HuH-7 (cell line): ENCODE measurements at places on chromosomes 11 and 22.

DNA sequence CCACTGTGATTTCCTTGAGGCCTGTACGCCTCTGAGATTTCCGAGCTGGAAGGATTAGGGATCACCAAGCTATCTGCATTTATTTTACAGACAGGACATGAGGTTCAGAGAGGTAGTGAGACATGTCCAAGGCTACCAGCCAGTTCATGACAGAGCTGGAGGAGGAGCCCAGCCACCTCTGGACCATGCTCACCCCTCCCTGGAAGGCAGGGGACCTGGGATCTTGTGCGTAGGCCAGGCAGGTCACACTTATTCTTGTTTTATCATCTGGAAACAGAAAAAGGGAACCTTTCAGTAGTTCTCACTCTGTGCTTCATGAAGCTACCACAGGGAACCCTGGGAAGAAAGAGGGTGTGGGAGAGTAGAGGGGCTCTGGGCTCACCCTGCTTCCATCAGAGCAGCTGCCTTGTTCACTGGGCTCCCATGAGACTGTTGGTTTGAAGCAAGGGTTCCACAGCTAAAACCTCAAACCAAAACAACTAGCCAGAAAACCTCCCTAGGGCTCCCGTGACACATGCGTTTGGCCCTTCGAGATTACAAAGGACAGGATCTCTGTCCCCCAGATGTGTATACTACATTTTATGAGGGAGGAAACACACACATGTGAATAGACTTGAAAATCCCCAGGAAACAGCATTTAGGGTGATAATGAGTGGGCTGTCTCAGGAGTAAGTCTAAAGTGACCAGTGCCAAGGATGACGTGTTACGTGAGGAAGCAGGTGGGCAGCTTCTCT lies 106.4 kb downstream of the DSCAML1 start:
- no peak for DNase-seq

- DNase-seq, result no peak
Measured at GRCh38 chr11:82909015-82909640, 7.6 kb downstream of the DDIAS start.

DNA sequence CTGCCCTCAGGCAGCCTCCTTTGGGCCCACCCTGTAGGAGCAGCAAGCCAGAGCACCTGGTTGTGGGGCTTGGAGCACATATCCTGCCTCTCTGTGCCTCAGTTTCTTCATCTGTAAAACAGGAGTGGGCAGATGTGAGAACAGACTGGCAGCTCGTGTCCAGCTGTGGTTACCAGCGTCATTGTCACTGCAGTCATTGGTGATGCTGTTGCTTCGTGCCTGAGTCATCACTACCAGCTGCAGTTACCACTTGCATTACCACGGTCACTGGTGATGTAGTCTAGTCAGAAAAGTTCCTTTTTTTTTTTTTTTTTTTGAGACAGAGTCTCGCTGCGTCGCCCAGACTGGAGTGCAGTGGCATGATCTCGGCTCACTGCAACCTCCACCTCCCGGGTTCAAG lies 20.4 kb downstream of the RSPH14 start:
- no peak for DNase-seq

DNA sequence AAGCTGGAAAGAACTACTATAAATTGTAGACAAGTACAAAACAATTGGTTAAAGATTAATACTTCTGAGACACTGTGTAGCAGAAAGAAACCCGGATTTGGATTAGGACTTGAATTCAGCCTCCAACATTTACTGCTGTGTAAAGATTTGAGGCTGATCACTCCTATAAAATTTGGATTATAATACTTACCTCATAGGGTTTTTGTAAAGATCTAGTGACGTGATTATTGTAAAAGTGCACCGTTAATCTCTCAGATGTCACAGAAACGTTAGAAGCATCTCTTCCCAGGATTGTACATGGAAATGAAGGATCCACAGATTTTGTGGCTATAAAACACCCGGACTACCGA lies 323 bp upstream of the HIKESHI start:
- no peak for DNase-seq

DNA sequence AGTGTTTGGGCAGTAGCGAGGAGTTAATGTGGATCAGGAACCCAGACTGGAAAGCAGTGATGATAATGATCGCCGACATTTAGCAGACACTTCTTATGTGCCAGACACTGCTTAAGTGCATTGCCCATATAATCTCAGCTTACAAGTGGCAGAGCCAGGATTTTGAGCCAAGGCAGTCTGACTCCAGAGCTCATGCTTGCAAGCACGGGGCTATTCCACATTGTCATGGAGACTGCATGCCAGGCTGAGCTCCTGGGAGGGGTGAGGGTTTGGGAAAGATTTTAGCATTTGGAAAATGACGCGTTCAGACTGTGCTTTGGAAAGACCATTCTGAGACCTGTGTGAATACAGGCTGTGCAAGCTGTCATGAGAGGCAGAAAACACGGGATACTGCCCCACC lies 302.7 kb downstream of the DDX10 start:
- no peak for DNase-seq

GRCh38 chr22:30025221-30025620 lies 55.0 kb upstream of the HORMAD2 start:
- DNase-seq, result no peak

- no peak for DNase-seq
Measured at GRCh38 chr11:85582111-85582510, 45.0 kb downstream of the DLG2 start.

GRCh38 chr11:125933030-125933813 lies 12.6 kb upstream of the VSIG10L2 start:
- no peak for DNase-seq

DNA sequence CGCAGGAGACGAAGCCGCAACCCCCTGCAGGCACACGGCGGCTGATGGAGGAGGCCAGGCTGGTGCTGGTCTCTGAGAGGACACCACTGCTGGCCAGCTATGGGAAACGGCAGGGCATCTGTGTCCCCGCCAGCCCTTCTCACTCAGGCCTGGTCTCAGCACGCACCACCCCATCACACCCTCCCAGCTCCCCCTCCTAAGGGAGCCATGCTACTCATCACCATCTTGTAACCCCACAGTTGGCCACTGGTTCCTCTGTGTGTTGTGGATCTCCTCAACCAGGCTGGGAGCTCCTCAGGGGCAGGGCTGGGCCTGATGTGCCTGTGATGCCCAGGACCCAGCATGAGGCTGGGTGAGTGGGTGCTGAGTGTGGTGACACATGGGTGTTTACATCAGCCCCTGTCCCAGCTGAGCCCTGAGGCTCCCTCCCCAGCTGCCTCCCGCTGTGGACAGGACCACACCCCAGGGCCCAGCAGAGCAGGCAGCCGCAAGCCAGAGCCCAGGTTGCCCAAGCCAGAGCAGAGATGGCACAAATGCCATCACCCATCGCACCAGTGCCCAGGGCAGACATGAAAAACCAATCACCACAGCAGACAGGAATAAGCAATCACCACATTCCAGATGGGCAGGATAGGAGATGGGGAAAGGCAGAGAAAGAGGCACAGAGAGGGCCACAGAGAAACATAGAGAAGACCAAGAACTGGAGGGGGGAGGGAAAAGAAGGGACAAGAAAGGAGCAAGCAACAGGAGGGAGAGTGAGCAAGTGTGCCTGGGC lies 8.2 kb downstream of the ARVCF start:
- no peak for DNase-seq

DNA sequence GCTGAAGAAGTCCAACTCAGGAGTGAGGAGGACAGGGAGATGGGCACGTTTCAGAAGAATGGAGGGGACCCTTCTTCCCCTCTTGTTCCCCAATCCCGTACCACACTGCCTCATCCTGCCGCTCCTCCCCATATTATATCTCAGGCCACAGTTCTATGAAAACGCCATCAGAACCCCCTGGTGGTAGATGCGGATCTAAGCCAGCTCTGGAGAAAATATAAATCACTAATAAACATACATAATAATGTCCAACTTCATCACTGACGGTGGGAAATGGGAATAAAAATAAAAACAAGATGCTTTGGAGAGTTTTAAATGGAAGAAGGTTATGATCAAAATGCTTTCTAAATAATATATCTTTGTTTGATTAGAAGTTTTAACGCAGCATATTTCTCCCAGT lies 400.3 kb downstream of the CADM1 start:
- no peak for DNase-seq

GRCh38 chr11:468493-468892 lies 18.4 kb downstream of the PTDSS2 start:
- DNase-seq, result no peak

DNA sequence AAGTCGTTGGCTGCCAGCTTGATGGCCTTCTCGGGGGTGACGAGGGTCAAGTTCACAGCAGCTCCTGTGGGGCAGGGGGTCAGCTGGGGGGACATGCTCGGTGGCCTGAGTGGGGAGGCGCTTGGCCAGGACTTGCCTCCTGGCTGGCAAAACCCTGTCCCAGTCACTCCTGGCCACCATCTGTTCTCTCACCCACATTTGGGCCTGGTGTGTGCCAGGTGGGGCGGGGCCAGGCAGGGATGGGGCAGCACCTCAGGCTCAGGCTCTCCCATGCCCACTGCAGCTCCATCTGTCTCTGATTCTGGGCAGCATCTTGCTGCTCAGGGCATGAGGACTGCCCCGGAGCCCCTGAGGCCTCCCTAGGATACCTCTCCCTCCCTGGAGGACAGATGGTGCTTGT lies 3.7 kb upstream of the CEND1 start:
- no peak for DNase-seq

- no peak for DNase-seq
Measured at GRCh38 chr11:34270711-34271110, 87.1 kb downstream of the ABTB2 start.

DNA sequence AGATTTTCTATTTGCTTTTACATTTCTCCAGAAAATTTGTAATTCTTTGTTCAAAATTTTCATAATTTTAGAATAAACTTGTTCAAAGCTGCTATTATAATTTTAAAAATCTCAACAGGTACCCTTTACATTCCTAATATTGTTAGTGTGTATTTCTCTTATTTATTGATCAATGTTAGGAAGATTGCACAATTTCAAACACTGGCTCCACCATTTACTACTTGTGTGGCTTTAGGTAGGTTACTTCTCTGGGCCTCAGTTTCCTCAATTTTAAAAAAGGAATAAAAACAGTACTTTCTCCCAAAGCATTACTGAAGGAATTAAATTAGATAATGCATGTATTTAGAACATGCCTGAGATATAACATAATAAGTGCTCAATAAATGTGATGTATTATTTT lies 180.2 kb downstream of the SBF2 start:
- no peak for DNase-seq

DNA sequence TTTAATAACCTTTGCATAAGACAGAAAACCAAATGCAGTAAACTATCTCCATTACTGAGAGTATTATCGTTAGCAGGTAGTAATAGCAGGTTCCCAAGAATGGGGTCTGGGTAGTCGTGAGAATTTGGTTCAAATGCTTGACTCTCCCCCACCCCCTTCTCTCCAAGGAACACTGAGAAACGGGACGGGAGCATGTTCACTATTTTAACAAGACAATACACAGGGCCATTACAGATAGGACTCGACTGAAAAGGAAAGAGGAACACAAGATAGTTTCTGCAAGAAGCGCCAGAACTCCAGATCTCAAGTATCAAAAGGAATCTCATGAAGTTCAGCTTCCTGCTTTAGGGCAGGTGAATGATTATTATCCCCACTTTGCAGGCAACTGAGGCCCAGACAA lies 27.0 kb downstream of the KMT5B start:
- DNase-seq, result no peak

DNA sequence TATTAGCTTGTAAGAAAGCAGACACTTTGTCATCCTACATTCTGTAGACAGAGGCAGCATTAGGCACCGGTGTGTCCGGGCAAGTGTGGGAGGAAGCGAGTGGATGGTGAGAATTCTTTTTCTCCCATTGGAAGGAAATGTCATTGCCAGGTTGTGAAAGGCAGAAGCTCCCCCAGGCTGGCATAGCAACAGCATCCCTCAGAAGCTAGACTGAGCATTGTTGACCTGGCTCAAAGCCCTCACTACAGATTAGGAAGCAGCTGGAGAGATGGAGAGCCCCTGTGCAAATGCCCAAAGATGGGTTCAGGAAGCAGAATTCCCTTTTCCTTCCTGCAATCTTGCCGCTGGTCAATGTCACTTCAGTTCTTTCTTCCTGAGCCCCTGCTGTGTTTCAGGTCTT lies 1299.3 kb downstream of the TBC1D22A start:
- no peak for DNase-seq

- no peak for DNase-seq
Measured at GRCh38 chr11:88631497-88631896, 294.0 kb upstream of the CTSC start.

GRCh38 chr11:116179401-116179800 lies 593.4 kb downstream of the BUD13 start:
- no peak for DNase-seq

- no peak for DNase-seq
Measured at GRCh38 chr22:19820880-19821522, 33.7 kb downstream of the GNB1L start.

- no peak for DNase-seq
Measured at GRCh38 chr22:36884349-36885158, 23.7 kb downstream of the NCF4 start.

- no peak for DNase-seq
Measured at GRCh38 chr11:94332814-94333213, 28.4 kb downstream of the IZUMO1R start.

- no peak for DNase-seq
Measured at GRCh38 chr22:29320546-29320945, 5.0 kb upstream of the RASL10A start.

GRCh38 chr11:69799582-69799981 lies 19.6 kb downstream of the FGF3 start:
- DNase-seq, result no peak

DNA sequence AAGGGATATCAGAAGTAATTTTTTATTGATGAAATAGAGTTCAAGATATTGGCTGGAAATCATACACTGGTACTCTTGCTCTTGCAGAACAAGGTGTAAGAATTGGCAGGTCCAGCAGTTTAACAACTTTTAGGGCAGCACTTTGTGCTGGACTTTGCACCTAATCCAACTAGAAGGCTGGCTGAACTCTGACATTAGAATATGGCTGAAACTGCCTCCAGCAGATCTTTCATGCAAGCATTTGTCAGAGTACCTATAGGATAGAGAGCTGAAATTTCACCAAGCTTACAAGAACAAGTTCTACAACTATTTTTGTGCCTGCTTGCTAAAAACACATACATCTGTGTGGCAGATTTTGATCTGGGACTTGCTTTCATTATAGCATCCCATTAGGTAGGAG lies 17.2 kb downstream of the HPS5 start:
- no peak for DNase-seq

DNA sequence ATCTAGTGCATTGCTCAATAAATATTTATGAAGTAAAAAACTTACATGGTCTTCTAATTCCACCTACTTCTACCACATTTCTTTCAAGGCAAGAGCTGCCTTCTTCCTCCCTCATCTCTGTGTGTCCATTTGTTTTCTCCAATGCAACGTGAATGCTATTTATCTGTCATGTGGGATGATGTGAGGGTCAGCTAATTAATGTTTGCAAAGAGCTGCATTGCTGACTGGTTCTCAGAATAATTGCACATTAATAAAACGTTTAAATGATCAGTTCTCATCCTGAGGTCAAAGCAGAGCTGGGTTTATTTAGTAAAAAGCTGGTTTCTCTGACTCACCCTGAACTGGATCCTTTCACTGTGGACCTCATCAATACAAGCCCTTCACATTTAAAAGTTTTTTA lies 8.7 kb downstream of the TENM4 start:
- DNase-seq, result no peak

DNA sequence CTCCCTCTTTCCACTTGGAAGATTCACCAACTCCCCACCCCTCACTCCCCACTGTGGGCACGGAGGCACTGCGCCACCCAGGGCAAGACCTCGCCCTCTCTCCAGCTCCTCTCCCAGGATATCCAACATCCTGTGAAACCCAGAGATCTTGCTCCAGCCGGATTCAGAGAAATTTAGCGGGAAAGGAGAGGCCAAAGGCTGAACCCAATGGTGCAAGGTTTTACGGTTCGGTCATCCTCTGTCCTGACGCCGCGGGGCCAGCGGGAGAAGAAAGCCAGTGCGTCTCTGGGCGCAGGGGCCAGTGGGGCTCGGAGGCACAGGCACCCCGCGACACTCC lies 397 bp upstream of the CD44 start:
- DNase-seq, result no peak
